ENCODE measurements at places on chromosomes 6 and 20. TPM values are rescaled to one million over a fixed set of nuclear protein-coding genes. Genes with fewer than 3 reads are reported as not detected.

Gene GPX5
- not detected for total RNA-seq

Gene PTCHD4
- not detected for total RNA-seq

Gene ARFRP1
- total RNA-seq: 53.2 TPM

DNA sequence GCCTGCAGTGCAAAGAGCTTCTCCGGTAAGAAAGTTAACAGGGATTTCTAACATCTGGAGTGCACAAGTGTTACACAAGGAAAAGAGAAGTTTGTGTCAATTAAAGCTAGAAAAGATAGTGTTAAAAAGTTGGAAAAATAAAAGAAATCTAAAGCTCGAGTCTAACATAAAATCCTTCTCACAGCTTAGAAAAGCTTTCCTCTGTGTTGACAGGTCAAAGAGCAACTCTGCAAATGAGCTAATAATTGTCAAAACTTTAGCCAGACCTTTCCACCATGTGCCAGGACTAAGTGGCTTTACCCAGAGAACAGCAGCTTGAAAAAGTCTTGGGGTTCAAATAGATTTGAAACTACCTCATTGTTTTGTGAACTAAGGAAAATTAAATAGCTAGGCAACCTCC, 14.8 kb downstream of the PTPRK start:
- H3K27ac ChIP-seq: no peak overlapping the region
- H3K27me3 ChIP-seq: peaks cover 15% of the 10 kb centered on the region
- DNase-seq: no peak
- H3K4me1 ChIP-seq: no peaks in the 10 kb centered on the region
- no peaks in the 10 kb centered on the region for H3K36me3 ChIP-seq

GRCh38 chr6:14361297-14361696, 243.7 kb downstream of the CD83 start:
- H3K36me3 ChIP-seq: no peaks in the 10 kb centered on the region
- no peak for DNase-seq
- H3K27me3 ChIP-seq: peaks cover 4% of the 10 kb centered on the region
- no peaks in the 10 kb centered on the region for H3K4me1 ChIP-seq

DNA sequence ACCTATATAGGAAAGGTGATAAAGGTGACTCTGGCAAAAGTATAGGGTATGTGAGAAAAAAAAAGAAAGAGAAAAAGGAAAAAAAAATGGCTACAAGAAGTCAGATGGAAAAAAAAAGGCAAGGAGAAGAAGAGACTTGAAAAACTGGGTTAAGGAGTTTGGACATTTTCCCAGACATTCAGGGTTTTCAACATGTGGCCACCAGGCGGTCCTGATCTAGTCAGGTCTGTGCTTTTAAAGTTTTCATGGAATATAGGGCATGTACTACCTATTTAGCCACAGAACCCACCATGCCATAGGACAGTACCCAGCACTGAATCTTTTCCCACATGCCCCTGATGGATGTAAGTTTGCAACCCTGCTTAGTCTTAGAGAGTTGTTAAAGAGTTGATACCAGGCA, 433.7 kb downstream of the MAFB start:
- H3K27ac ChIP-seq: no peak overlapping the region
- DNase-seq: no peak
- H3K27me3 ChIP-seq: peaks cover 13% of the 10 kb centered on the region
- no peaks in the 10 kb centered on the region for H3K36me3 ChIP-seq
- no peaks in the 10 kb centered on the region for H3K4me1 ChIP-seq
- H3K4me3 ChIP-seq: no peak overlapping the region

- DNase-seq: no peak
- H3K36me3 ChIP-seq: peaks cover 2% of the 10 kb centered on the region
- no peaks in the 10 kb centered on the region for H3K4me1 ChIP-seq
- no peak overlapping the region for H3K27ac ChIP-seq
- H3K4me3 ChIP-seq: no peak overlapping the region
Measured at GRCh38 chr20:46811224-46812084, 83.2 kb upstream of the EYA2 start.

DNA sequence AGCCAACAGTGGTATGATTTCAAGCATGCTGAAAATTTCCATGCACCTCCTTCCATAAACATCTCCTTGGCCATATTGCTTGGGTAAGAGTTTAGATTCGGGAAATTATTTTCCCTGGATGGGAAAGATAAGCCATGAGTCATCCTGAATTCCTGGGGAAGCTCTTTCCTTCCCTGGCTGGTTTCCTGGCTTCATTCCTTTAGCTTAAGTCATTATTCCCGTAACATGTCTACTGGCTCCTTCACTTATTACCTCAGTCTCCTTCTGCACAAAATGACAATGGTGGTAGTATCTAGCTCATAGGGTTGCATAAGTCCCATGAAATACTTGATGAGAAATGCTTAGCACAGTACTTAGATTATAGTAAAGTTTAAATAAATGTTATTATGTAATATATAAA, 27.6 kb downstream of the TINAG start:
- no peaks in the 10 kb centered on the region for H3K27me3 ChIP-seq
- DNase-seq: no peak
- H3K4me1 ChIP-seq: no peaks in the 10 kb centered on the region
- H3K4me3 ChIP-seq: no peak overlapping the region
- H3K36me3 ChIP-seq: no peaks in the 10 kb centered on the region

- H3K27ac ChIP-seq: peak overlapping the region; percentile 54
- no peaks in the 10 kb centered on the region for H3K27me3 ChIP-seq
- no peak overlapping the region for H3K4me3 ChIP-seq
- H3K4me1 ChIP-seq: peaks cover 21% of the 10 kb centered on the region
Measured at GRCh38 chr6:169707772-169708171, 5.8 kb downstream of the C6orf120 start.

- no peaks in the 10 kb centered on the region for H3K4me1 ChIP-seq
- H3K4me3 ChIP-seq: no peak overlapping the region
- no peak overlapping the region for H3K27ac ChIP-seq
- H3K36me3 ChIP-seq: no peaks in the 10 kb centered on the region
- H3K27me3 ChIP-seq: no peaks in the 10 kb centered on the region
Measured at GRCh38 chr6:113019176-113019575, 672.0 kb downstream of the RFPL4B start.

DNA sequence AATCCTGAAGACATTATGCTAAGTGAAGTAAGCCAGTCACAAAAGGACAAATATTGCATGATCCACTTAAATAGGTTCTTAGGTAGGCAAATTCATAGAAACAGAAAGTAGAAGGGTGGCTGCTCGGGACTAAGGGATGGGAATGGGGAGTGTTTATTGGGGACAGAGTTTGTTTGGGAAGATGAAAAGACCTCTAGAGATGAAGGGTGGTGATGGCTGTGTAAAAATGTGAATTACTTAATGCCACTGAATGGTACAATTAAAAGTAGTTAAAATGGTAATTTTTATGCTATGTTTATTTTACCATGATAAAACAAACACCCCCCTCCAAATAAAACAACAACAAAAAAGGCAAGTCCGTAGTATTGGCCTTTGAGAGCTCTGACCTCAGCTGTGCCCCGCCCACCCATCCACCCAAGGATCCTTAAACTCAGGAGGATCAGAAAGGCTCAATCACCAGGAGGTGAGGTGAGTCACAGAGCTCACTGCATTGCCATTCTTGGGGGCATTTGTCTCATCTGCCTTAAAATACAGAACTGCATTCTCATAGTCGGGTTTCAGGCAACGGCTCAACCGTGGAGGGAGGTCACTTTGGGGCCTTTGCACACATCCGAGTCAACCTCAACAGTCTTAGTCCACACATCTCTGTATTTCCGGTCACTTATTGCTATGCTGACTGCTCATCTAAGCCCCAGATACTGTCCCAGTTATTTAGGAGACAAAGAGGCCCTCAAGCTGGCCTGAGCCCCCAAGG, 96.7 kb downstream of the SLC22A23 start:
- H3K36me3 ChIP-seq: peaks cover 2% of the 10 kb centered on the region
- DNase-seq: no peak
- peaks cover 32% of the 10 kb centered on the region for H3K4me1 ChIP-seq
- H3K27me3 ChIP-seq: no peaks in the 10 kb centered on the region

DNA sequence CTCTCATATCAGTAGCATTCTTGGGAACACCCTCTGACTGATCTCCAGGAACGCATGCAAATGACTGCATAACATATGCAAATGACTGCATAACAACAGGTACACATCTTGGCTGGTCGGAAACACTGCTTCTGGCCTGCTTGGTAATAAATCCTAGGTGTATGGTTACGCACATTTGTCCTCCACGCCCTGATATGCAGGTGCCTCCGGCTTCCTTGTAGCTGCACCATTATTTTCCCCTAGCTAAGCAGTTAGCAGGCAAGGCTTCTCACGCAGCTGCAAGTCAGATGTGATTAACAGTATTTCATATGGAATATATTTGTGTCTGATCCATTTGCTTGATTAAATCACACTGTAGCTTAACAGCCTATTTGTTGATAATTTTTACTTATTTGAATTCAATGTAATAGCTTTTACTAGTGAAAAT, 5.9 kb downstream of the RPS6KA2 start:
- no peak overlapping the region for H3K4me3 ChIP-seq
- no peak overlapping the region for H3K27ac ChIP-seq
- peaks cover 8% of the 10 kb centered on the region for H3K4me1 ChIP-seq
- H3K27me3 ChIP-seq: peaks cover 26% of the 10 kb centered on the region

GRCh38 chr6:14280006-14280510, 162.5 kb downstream of the CD83 start:
- peaks cover 38% of the 10 kb centered on the region for H3K4me1 ChIP-seq
- H3K27ac ChIP-seq: no peak overlapping the region
- no peak overlapping the region for H3K4me3 ChIP-seq
